ENCODE measurements at places on chromosomes 5 and 9.

DNA sequence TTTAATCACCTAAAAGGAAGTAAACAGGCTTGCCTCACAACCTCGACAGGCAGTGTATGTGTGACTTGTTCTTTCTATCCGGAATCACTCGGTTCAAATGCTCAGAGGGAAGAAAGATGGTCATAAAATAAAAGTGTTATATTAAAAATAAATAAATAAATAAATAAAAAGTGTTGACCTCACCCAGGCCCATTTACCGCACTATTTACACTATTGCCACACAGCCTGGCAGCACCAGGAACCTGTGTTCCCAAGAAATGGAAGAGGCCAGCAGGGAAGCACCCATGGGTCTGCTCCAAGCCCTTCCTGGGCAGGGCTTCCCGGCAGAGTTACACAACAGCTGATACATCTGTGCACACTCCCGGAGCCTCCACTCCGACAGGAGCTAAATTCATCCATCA, 127.9 kb downstream of the EFNA5 start:
- no peak for DNase-seq

- DNase-seq: no peak
These were observed 1.2 kb downstream of the FXN start for GRCh38 chr9:69036799-69037198.

DNA sequence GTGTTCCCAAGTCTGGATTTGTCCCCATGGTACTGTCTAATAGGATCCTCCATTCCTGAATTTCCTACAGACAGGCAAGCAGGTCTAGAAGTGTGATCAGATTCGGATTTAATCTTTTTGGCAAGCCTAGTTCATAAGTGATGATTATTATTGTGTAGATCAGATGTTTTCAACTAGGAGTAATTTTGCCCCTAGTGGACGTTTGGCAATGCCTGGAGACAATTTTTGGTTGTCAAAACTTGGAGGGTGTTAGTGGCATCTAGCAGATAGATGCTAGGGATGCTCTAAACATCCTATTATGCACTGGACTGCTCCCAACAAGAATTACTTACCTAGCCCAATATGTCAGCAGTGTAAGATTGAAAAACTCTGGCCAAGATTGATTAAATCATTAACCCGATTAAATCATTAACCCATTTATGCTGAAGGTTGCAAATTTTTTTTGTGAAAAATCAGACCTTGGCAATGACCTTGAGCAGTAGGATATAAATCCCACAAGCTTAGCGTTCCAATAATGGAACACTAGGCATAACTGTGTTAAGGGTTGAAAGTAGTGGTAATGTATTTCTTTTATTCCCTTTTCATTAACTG, 28.2 kb downstream of the TCERG1 start:
- no peak for DNase-seq

GRCh38 chr9:34479431-34479866, 20.8 kb downstream of the DNAI1 start:
- DNase-seq: no peak

- DNase-seq: no peak
These were observed 144.3 kb downstream of the EFNA5 start for GRCh38 chr5:107526270-107526937.

- peak; percentile 22 for DNase-seq
These were observed 914 bp upstream of the CD72 start for GRCh38 chr9:35618854-35619799.

DNA sequence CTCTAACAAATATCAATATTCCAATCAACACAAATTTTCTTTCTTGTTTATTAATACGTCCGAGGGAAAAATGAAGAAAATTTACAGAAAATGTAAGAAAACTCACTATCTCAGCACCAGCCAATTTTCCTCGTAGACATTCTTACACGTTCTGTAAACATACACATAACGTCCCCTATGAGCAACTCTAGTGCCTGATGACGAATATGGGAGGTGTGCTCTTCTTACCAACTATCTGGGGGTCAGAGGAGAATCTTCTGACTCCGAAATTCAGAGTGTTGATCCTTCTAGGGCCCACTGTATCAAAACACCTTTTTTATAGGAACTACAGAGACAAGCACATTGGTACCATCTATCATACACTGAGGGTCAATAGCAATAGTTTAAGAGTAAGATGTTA, 198.7 kb downstream of the GAPVD1 start:
- DNase-seq: no peak

DNA sequence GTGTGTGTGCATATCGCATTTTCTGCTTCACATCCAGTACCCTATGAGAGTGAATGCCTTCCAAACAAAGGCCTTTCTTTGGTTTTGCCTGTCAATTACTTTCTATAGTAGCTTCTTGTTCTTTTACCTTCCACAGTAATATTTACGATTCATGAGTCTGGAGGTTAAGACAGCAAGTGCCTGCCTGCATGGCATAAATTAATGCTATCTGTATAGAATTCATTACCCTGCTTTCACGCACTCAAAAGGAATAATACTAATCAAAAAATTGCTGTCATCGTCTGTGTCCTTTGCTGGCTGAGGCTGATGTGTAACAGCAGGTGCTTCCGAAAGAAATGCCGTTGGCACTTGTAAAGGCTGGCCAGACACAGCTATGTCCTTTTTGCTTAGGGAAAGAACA, 1304.4 kb upstream of the CDH6 start:
- DNase-seq: no peak

- no peak for DNase-seq
These were observed 240.7 kb downstream of the CSNK1G3 start for GRCh38 chr5:123752552-123753179.

DNA sequence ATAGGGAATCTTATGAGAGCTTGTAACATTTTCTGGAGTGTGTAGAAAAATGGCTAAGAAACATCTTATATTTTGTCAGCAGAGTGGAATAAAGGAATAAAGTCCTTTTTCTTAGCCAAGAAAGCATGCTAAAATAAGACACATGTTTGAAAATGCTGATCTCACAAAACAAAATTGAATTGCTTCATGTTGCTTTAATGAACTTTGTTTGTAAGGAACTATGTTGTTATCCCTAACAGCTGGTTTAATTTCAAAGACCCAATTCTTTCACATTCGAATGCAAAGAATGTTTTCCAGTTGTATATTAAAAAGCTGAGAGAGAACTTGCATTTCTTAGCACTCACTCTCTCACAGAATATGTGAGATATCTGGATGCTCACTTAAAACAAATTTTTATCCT, 107.6 kb downstream of the MUSK start:
- no peak for DNase-seq

- no peak for DNase-seq
These were observed 3.8 kb upstream of the COL27A1 start for GRCh38 chr9:114151426-114151956.

DNA sequence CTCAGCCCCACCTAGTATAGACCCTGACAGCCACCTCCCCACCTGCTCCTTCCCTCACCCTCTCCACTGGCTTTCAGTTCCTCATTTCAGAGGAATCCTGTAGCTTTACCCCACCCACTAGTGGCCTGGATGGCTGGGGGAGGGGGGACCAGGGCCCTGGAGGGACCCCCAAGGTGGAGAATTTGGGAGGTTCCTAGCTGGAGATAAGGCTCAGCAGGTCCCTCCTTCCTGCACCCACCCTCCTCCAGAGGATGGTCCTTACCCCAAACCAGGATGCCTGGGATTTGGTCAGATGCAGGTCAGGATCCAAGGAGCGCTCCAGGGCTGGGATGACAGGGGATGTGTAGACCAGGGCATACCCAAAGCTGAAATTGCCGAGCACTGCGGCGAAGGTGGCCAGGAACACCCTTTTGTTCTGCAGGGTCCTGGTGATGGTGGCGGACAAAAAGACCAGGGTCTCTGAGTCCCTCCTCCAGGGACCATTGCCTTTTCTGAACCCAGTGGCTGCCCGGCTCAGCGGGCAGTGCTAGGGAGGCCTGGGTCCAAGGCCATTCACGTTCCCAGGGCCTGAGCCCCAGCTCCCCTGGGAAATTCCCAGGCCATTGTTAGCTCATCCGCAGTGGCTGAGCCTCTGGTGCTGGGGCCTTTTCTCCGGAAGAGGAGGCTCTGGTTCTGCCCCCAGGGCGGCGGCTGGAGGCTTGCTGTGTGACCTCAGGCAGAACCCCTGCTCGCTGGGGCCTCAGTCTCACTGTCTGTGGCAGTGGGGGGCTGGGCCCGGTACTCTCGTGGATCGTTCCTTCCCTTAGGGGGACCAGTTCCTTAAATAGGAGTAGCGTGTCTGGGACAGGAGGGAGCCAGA, 678 bp downstream of the SLC2A6 start:
- peak; percentile 25 for DNase-seq

DNA sequence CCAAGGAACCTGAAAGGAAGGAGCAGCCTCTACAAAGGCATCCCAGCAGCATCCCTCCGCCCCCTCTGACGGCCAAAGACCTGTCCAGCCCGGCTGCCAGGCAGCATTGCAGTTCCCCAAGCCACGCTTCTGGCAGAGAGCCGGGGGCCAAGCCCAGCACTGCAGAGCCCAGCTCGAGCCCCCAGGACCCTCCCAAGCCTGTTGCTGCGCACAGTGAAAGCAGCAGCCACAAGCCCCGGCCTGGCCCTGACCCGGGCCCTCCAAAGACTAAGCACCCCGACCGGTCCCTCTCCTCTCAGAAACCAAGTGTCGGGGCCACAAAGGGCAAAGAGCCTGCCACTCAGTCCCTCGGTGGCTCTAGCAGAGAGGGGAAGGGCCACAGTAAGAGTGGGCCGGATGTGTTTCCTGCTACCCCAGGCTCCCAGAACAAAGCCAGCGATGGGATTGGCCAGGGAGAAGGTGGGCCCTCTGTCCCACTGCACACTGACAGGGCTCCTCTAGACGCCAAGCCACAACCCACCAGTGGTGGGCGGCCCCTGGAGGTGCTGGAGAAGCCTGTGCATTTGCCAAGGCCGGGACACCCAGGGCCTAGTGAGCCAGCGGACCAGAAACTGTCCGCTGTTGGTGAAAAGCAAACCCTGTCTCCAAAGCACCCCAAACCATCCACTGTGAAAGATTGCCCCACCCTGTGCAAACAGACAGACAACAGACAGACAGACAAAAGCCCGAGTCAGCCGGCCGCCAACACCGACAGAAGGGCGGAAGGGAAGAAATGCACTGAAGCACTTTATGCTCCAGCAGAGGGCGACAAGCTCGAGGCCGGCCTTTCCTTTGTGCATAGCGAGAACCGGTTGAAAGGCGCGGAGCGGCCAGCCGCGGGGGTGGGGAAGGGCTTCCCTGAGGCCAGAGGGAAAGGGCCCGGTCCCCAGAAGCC, 30.8 kb downstream of the CD180 start:
- peak; percentile 85 for DNase-seq

- no peak for DNase-seq
These were observed 745.0 kb upstream of the ACO1 start for GRCh38 chr9:31639451-31639850.

- no peak for DNase-seq
These were observed 989.8 kb downstream of the TLE1 start for GRCh38 chr9:80699511-80699998.

DNA sequence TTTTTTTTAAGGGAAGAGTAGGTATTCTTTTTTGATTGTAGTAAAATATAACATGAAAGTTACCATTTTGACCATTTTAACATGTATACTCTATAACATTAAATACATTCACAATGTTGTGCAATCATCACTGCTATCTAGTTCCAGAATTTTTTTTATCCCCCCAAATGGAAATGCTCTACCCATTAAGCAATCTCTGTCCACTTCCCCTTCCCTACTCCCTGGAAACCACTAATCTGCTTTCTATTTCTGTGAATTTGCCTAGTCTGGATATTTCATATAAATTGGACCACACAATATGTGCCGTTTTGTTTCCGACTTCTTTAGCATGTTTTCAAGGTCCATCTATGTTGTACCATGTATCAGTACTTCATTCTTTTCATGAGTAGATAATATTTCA, 429.5 kb downstream of the TLE1 start:
- no peak for DNase-seq

- DNase-seq: no peak
These were observed 105.7 kb upstream of the TMEM161B start for GRCh38 chr5:88374391-88374790.

- DNase-seq: no peak
These were observed 313.1 kb upstream of the CLINT1 start for GRCh38 chr5:158172005-158172404.

GRCh38 chr9:89362647-89363310, 44.5 kb downstream of the SECISBP2 start:
- peak; percentile 3 for DNase-seq

DNA sequence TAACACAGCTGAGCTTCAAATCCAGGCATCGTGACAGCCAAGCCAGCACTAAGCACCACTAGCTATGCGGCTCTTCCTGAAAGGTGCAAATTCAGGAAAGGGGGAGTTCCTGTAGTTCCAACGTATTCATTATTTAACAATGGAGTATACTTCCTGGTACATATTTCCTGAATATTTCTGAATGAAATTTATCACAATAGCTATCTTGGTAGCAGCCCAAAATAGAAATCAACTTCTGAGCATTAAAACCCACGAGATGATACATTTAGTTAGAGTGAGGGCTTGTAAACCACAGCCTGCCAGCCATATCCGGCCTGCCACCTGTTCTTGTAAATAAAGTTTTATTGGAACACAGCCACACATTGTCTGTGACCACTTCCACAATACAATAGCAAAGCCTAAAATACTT, 109.7 kb upstream of the RETREG1 start:
- DNase-seq: peak; percentile 8

DNA sequence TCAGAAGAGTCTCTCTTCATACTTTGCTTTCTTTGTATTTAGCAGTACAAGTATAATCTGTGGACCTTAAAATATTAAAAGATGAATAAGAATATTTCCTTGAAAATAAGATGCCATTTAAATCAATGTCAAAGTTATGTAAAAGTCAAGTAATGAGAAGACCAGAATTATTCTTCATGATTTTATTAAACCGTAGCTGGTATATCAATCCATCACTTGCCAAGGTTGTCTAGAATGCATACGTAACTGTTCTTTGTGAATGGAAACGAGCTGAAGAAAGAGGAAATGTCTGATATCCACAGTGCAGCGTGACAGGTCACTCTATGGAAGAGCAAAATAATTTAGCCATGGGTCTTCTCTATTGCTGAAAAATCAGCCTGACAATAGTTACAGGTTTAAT, 488.7 kb upstream of the CCNG1 start:
- DNase-seq: no peak

- DNase-seq: no peak
These were observed 341.5 kb upstream of the CCNH start for GRCh38 chr5:87754009-87754757.

DNA sequence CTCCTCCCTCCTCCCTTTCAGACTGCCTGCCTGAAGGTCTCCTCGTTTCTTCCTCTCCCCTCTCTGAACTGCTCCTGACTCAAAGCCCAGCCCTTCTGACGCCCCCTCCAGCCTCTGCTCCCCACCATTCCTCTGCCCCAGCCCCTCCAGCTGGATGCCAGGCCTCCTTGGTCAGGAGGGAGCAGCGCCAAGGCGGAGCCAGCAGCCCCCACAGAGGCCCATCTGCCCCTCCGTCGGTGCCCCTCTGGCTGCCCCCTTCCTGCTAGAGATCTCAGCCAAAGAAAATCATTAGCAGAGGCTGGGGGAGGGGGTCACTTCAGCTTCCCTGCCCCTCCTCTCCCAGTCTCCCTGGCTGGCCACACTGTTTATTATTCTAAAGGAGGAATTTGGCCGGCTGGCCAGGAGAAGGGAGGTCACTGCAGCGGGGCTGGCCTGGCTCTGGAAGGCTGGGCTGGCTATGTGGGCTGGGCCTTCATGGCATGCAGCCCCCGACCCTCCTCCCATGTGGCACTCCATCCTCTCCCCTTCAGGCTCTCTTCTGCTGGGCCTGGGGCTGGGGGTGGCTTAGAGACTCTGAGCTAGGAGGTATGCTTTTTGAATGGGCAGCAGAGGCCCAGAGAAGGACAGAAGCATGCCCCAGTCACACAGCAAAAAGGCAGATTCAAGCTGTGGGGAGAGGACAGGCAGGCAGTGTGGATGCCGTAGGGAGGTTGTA, 16.9 kb downstream of the PDGFRB start:
- no peak for DNase-seq

- DNase-seq: no peak
These were observed 174.2 kb downstream of the OXCT1 start for GRCh38 chr5:41695920-41696582.

- no peak for DNase-seq
These were observed 3.2 kb downstream of the MAP3K1 start for GRCh38 chr5:56818450-56819037.

Data from CD4-positive, alpha-beta T cell treated with Interleukin-17A for 4 hours (primary cell).